ENCODE measurements at places on chromosomes 6 and 20.

GRCh38 chr6:515267-515666, 123.7 kb downstream of the IRF4 start:
- no peak for DNase-seq

- no peak for DNase-seq
Observed at GRCh38 chr6:84220809-84221409, 6.5 kb downstream of the CEP162 start.

DNA sequence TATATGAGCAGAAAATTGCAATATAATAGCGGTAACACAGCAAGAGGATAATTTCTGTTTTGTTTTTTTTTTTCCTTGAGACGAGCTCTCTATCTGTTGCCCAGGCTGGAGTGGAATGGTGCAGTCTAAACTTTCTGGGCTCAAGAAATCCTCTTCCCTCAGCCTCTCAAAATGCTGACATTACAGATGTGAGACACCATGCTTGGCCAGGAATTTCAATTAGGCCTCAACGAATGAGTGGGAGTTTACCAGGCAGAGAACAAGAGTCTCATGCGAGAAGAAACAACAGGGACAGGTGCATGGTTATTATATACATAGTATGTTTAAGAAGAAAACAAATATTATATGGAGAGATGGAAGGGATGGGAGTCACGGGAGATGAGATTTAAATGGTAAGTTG, 111.4 kb downstream of the ATXN1 start:
- no peak for DNase-seq

- no peak for DNase-seq
Observed at GRCh38 chr6:91539456-91539855, 952.6 kb upstream of the MAP3K7 start.

DNA sequence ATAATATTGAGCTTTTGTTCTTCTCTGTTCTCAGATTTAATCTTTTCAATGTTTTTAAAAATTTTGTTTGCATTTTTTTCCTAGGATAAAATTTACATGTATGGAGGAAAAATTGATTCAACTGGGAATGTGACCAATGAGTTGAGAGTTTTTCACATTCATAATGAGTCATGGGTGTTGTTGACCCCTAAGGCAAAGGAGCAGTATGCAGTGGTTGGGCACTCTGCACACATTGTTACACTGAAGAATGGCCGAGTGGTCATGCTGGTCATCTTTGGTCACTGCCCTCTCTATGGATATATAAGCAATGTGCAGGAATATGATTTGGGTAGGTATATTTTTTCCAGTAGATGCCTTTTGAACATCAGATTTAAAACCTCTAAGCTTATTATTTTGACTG, 89.8 kb downstream of the ATRN start:
- DNase-seq, result no peak

DNA sequence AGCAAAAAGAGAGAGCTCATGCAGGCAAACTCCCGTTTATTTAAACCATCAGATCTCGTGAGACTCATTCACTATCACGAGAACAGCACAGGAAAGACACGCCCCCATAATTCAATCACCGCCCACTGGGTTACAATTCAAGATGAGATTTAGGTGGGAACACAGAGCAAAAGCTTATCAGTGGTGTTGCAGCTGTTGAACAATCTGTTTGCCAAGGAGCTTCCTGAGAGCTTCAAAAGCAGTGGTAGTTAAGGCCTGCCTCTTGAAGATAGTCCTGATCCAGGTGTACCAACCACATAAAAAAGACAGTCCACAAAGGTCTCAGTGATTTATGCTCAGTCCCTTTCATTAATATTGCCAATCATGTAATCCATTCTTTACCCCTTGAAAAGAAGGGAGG, 269.4 kb upstream of the IRAK1BP1 start:
- no peak for DNase-seq

DNA sequence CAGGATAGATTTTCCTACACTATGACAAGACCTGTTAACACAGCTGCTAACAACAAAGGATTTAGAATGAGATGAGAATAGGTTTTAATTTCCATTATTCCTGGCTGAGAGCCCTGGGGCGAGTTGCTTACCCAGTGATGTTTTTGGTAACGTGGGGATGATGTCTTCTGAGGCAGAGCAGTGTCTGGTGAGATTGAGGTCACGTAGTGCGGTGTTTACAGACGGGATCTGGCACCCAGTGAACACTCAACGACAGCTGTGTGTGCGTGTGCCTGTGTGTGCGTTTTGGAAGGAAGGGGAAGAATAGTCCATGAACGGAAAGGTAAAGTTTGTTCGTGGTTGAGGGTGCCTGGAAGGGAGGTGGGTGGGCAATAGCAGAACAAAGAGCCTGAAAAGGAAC, 384.7 kb downstream of the C6orf118 start:
- no peak for DNase-seq

GRCh38 chr6:45479834-45480751, 102.4 kb upstream of the SUPT3H start:
- DNase-seq, result no peak

DNA sequence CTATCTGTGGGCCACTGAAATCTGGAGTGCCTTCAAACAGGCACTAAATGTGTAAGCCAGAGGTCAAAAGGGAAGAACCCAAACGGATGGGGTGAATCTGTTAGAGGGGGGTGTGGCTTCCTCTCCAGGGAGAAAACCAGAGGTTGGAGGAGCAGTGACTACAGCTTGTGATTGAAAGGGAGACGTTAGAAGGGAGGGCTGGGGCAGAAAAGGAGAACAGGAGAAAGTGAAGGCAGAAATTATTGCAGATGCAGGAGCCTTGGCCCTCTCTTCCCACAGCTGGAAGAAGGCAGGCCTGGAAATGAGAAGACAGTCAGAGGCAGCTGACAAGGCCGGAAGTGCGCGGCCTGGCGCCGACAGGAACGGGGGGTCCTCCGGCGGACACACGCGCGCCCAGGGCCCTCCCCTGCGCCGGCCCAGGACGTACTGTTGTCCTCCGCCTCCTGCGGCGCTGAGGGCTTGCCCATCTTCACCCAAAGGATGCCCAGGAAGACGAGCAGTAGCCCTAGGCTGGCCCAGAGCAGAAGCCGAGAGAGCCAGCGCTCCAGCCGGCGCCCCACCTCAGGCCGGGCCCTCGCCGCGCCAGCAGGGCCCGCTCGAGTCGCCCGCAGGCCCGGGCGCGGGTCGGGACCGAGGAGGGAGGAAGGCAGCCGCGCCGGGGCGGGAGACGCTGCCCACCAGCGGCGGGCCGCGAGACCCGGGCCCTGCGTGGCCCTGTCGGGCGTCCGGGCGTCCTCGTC, 806 bp downstream of the LEMD2 start:
- peak; percentile 37 for DNase-seq

- DNase-seq, result no peak
Observed at GRCh38 chr20:60272790-60273189, 314.6 kb downstream of the CDH26 start.

DNA sequence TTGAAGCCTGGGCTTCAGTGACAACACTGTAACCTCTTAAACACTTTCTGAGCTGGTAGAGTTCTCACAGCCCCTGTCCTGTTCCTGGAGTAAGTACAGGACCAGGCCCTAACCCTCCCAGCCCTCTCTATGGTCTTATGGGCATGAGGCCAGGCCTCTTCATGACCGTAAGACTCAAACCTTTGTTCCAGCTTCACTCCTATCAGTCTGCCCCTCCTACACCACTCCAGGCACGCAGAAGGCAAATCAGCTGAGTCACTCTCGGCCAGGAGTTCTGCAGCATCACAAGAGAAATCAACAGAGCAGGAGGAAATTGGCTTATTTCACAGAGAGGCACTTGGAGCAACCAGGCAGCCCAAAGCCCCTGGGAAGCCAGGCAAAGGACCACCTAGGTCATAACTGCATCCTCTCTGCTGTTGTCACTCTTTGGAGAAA, 25.3 kb upstream of the CHD6 start:
- peak; percentile 81 for DNase-seq

DNA sequence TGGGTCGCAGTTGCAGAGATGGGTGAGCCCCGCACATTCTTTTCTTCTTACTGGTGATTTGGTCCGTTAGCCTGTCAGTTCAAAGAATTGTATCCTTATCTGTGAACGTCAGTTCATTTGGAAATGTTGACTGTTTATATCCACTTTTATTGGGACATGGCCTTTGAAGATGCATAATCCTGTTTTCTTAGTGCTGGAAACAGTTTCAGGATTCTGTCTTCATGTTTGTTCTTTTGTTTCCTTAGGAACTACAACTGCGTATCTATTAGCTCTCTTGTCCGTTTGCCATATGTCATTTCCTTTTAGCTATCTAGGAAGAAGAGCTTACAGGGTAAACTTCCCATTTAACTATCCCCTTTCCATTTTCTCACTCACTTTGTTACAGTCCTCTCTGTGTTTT, 35.0 kb upstream of the TULP1 start:
- no peak for DNase-seq

DNA sequence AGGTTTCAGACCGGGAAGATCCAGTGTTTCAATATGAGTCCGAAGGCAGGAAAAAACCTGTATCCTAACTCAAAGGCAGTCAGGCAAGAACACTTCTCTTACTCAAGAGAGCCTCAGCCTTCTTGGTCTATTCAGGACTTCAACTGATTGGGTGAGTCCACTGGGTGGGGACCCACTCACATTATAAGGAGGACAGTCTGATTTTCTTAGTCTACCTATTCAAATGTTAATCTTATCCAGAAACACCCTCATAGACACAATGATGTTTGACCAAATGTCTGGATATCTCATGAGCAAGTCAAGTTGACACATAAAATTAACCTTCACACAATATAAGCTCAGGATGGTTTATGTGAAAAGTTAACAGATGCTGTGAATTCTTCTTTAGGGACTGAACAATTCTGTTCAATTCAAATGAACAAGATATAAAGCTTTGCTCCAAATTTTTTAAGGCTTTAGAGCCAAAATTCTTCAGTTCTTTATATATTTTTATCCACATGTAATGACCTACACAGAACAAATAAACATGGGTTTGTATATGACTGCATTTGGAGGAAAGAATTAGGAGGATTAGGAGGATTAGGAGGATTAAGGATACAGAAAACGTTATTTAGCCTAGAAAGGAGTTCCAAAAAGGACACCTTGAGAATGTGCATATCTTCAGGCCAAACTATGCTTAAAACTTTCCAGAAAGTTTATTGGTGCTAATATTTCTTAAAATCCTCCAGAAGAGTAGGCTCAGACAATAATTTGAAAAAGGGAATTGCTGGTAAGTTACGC, 35.3 kb upstream of the LAMA2 start:
- no peak for DNase-seq

- DNase-seq, result no peak
Observed at GRCh38 chr6:40796260-40797221, 209.4 kb upstream of the LRFN2 start.

GRCh38 chr6:111338843-111339242, 144.2 kb downstream of the REV3L start:
- no peak for DNase-seq

- no peak for DNase-seq
Observed at GRCh38 chr6:43338243-43338642, 29.6 kb upstream of the CRIP3 start.

DNA sequence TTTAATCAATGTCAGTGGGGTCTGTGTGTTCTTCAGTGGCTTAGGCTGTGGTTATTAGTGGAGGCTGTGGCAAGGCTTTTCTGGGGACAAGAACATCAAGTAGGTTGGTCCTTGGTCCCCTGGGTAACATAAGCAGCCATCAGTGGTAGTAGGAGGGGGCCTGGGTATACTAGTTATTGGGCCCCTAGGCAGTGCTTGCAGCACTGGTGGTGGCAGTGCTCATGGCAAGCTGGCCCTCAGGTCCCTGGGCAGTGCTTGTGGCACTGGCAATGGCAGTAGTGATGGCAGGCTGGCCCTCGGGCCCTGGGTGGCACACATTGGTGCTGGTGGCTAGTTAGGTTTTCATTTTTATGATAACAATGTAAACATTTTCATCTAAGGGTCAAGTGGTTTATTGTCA, 32.5 kb upstream of the MAS1 start:
- no peak for DNase-seq

DNA sequence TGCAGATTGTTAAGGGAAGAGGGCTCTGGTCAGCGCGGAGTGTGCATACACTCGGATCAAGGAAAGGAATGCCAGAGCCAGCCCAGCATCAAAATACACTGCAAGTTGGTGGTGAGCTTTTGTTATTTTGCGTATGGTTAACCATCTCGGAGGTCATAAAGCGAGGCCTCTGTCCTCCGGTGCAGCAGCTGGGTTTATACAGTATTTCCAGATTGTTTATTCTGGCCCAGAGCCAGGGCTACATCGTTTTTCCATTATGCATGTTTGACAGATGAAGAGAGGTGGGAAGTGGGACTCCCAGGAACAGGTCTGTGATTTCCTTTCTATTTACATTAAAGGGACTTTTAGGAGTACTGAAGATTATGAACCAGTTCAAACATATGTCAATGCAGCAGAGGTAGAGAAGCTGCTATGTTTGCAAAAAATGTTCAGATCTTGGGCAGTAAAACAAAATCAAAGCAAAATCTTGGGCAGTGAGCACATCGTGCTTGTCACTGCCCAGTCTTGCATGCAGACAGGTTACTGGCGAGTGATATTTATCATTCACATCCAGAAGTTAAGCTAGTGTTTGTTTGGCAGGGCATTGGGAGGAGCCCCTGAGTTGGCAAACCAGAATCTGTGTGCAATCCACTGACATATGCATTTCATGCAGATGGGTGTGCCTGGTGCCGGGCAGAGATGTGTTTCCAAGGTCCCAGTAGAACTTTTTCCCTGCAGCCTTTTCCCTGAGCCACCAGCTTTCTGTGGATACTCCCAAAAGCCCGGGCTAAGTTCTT, 256.3 kb upstream of the TAB2 start:
- DNase-seq, result peak; percentile 47

- no peak for DNase-seq
Observed at GRCh38 chr6:111990214-111990613, 63.7 kb upstream of the CCN6 start.

GRCh38 chr6:81772741-81773140, 20.3 kb upstream of the TENT5A start:
- no peak for DNase-seq

DNA sequence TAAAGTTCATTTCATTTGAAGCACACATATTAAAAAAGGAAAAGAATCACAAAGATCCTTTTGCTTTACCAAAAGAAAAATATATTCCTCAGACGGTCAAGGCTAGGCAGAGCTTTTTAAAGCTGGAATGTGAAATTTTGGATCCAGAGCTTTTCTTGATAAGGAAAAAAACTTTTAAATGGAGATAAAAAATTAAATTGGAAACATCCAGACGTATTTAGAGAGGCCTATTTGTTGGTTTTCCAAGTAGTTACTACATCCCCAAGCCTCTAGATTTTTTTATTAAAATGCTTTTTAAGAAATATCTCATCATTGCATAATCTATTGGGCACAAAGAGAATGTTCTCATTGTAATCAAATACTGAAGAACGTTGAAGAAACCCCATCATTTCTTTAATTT, 385.7 kb upstream of the CITED2 start:
- DNase-seq, result no peak

DNA sequence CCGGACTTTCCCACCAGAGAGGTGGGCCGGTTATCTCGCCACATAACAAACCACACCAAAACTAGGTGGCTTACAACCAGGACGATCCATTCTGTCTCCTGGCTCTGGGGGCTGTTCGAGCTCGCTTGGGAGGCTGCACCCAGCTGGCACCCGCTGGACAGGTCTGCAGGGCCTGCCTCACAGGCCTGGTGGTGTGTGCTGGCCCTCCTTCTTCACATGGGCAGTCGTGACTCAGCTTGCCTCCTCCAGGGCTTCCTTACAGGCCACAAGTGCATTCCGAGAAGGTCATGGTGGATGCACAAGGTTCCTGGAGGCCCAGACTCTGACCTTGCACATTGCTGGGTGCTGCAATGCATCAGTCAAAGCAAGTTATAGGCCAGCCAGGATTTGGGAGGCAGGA, 34.2 kb downstream of the FOXF2 start:
- no peak for DNase-seq

GRCh38 chr6:170018422-170018935, 267.1 kb downstream of the ERMARD start:
- DNase-seq, result no peak
